ENCODE measurements at places on chromosomes 6 and 20.
A peak's percentile ranks its signal among the peaks of the same experiment; 100 is the strongest.

GRCh38 chr20:34004227-34004626 is 10.5 kb downstream of the RALY start:
- DNase-seq = no peak

DNA sequence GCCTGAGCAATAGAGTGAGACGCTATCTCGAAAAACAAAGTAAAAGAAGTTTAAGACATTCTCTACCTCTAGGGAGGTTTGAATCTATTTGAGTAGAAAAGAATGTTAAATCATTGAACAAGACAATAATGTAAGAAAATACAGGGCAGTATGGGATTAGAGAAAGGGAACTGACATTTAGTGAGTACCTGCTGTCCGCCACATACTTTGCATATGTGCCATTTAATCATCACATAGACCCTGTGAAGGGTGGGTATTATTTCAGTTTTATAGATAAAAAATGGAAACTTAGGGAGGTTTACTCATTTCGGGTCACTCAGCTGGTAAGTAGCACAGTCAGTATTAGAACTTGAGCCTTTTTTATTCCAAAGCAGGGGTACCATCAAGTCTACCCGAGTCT is 31.4 kb downstream of the STK4 start:
- DNase-seq = no peak

- no peak for DNase-seq
These were observed 14.5 kb downstream of the ARHGAP18 start for GRCh38 chr6:129695373-129696027.

DNA sequence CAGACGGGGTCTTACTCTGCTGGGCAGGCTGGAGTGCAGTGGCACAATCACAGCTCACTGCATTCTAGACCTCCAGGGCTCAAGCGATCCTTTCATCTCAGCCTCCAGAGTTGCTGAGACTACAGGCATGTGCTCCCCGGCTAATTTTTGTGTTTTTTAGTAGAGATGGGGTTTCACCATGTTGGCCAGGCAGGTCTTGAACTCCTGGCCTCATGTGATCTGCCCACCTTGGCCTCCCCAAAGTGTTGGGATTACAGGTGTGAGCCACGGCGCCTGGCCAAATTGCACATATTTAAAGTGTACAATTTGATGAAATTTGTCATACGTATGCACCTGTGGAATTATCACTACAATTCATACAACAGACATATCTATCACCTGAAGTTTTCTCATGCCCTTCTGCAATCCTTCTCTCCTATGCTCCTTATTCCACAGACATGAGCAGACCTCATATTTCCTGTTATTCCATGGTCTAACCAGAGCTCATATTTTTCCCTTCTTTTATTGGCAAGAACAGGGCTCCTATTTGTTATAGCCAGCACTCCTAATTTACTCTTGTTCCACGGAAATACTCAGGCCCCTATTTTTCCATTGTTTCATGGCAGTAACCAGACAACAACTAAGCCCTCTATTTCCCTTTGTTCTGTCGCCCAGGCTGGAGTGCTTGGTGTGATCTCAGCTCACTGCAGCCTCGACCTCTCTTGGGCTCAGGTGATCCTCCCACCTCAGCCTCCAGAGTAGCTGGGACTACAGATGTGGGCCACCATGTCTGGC is 2.2 kb upstream of the CSTL1 start:
- DNase-seq = no peak

- DNase-seq = no peak
These were observed 905 bp downstream of the RARS2 start for GRCh38 chr6:87588756-87589407.

- no peak for DNase-seq
These were observed 15.2 kb downstream of the VNN1 start for GRCh38 chr6:132698608-132699007.

GRCh38 chr6:548517-548916 is 108.4 kb downstream of the HUS1B start:
- no peak for DNase-seq

DNA sequence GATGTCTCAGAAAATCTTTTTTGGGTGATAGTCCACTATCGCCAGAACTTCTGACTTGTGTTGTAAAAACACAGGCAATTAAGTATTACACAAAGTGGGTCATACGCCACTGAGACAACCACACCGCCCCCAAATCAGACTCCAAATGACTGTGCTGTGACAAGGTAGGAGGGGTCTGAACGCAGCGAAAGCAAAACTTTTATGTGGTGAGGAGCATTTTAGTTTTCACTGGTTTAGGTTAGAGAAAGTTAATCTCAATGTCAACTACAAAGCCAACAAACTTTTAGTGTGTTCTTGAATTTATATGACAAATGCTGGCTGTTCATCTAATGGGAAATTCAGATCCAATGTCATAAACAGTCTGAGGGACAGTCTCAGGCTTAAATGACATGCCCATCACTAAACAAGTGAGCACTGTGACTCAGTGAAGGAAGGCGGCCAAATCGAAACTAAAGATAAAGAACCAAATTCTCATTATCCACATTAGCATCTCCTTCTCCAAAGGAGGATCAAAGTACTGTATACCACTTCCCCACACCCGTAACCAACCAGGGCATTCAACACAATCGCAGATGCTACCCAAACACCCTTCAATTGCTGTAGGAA is 186.7 kb downstream of the GJA10 start:
- no peak for DNase-seq

DNA sequence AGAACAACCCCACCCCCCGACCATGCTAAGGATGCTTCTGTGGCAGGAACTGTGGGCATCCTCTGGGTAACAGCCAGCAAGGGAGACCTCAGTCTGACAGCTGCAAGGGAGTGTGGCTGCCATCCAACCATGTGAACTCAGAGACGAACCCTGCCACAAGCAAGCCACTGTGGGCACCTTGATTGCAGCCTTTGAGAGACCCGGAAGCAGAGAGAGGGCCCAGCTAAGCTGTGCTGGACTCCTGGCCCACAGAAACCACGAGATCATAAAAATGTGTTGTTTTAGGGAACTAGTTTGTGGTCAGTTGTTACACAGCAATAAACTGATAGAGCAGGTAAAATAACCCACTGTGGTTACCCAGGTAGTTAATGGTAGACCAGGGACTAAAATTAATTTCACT is 414.6 kb downstream of the CDH26 start:
- no peak for DNase-seq

DNA sequence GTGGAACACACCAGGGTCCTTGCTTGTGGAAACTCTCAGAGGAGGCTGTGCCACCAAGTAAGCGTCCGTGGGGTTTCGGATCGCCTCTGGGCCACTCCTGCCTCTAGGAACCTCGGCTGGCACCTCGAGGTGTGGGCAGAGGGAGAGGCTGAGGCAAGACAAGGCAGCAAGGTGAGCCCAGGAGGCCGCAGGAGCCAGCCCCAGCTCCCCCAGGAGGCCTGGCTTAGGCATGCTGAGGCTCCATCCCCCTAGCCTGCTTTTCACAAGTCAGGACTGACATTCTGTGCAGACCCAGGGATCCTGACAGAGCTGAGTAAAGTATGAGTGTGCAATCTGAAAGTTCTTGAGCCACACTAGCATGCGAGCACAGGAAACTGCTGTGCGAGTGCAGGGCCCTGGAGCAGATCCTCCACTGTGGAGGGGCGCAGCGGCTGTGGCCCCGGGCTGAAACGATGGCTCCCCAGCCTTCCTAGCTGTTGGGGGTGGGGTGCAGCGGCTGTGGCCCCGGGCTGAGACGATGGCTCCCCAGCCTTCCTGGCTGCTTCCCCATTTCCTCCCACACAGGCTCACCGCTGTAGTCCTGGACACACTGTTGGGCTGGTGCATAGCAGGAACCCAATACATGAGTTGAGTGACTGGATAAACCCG is 75.2 kb upstream of the CD93 start:
- DNase-seq = no peak

GRCh38 chr20:23135449-23136420 is 49.6 kb upstream of the CD93 start:
- no peak for DNase-seq

- DNase-seq = peak; percentile 61
These were observed 13.4 kb upstream of the MAPRE1 start for GRCh38 chr20:32806356-32806755.

DNA sequence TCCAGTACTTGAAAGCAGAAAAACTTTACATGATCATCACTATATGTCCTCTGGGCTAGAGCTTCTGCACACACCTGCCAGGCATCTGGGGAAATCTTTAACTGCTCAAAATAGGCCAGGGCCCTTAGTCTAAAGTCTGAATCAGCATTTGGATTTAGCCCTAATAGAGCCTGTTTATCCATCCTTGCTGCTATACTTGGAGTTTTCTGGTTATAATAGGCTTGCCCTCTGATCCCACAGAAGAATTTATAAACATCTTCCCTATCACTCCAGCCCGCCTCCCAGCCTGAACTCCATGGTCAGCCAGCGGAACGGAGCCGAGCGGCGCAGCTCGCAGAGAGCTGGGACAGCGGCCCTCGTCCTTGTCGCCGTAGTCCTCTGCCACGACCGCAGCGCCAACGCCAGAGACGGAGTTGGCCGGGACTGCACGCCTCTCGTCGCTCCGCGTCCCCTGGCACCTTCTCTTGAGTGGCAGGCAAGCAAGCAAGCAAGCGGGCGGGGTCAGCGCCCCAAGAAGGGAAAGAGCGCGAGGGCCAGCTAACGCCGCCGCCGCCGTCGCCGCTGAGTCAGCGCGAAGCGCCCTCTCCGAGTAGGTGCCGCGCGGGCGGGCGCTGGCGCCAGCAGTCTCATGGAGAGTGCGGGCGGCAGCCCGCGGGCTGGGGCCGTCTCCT is 25.4 kb upstream of the ASIP start:
- peak; percentile 78 for DNase-seq

DNA sequence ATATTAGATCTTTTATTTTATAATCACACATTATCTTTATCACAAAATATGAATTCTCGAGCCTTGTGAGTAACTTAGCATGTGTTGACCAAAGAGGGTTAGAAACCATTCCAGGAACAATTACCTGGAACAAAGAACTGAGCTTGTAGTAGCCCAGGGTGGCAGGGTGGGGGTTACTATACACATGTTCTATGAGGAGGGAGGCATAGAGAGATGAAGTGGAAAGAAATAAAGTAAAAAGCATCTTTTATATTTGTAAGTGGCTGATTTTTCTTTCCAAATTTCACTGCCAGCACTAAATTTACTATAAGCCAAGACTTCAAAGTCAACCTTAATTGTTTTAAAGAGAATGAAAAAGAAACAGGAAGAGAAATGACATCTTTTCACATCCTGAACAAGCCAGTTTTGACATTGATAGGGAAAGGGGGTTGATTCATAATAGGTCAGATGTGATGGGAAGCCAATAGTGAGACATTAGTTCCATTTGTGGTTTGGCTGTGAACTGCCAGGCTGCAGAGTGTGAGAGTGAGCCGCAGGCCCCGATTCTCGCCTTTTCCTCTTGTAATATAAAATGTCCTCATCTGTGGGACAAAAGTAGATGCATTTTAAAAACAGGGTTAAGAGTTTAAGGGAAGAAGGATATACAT is 52.7 kb upstream of the MYB start:
- DNase-seq = no peak

- DNase-seq = peak; percentile 59
These were observed 19.1 kb upstream of the CHMP4B start for GRCh38 chr20:33791959-33792597.

- no peak for DNase-seq
These were observed 48.8 kb downstream of the NOX3 start for GRCh38 chr6:155406801-155407200.

GRCh38 chr20:63314015-63314471 is 21.1 kb downstream of the COL20A1 start:
- DNase-seq = no peak

- peak; percentile 81 for DNase-seq
These were observed 85.6 kb downstream of the MRPL14 start for GRCh38 chr6:44041461-44042260.

DNA sequence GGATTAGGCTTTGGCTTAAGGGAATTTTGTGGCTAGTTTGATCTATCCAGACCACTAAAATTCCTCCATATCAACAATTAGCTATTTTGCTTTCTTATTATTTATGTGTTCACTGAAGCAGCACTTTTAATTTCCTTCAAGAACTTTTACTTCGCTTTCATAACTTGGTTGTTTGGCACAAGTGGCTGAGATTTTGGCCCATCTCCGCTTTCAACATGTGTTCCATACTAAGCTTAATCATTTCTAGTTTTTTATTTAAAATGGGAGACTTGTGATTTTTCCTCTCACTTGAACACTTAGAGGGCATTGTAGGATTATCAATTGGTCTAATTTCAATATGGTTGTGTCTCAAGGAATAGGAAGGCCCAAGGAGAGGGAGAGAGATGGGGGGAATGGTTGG is 102.4 kb upstream of the HSF2 start:
- no peak for DNase-seq

DNA sequence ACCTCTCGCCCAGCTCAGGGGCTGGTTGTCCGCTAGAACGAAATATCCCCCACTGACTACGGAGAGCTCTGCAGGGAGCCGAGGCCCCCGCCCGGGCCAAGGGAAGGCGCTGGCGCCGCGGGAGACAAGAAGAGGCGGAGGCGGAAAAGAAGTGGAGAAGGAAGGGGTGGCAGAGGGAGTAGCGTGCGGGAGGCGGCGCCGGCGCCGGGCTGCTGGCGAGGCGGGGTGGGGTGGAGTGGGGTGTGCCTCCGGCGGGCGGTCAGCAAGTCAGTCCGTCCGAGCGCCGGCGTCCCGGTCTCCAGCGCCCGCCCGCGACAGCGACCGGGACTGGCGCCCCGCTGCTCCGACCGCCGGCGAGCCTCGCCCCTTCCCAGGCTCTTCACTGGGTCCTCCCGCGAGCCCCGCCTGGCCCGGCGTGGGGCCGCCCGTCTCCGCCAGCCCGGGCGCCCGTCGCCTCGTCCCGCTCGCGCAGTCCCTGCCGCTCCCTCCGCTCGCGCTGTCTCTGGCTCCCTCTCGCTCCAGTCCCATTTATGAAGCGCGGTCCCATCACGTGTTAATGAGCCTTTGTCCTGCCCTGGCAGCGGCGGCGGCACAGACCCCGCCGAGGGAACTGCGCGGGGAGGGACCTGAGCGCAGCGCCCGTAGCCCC is at the start of gene CNR1:
Gene CNR1 (minus strand): TSS at position 504 of the 649 bp plus-strand sequence. CDS start 21,073 bp downstream, outside the sequence.
- no peak for DNase-seq

DNA sequence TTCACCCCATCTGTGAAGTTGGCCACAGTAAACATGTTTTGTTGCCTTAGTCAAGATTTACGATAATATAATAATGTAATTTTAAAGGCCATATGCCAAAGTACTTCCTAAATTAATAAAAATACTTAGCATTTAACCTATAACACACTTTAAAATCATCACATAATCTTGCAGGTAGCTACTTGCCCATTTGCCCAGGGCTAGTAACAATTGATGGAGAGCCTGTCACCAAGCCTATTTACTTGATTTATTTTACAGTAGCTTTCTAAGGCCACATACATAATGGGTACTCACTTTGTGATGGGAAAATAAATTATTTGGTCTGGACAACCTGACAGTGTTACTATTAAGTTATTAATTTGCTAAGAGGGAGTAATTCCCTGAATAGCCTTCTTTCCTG is 14.5 kb downstream of the BTBD9 start:
- no peak for DNase-seq

Data from trophoblast cell (in vitro differentiated cells and primary cell).